Prostate gland (tissue), 2 donors: ENCODE measurements at places on chromosomes 11 and 22. TPM values are rescaled to one million over a fixed set of nuclear protein-coding genes. Genes with fewer than 3 reads are reported as not detected.
A peak's percentile ranks its signal among the peaks of the same experiment; 100 is the strongest.

Gene FAT3
- total RNA-seq, result 14.4 TPM

Gene C1QTNF4
- 2.1 TPM for total RNA-seq

- DNase-seq, result no peak
Observed at GRCh38 chr11:133999355-133999754, 42.6 kb upstream of the IGSF9B start.

DNA sequence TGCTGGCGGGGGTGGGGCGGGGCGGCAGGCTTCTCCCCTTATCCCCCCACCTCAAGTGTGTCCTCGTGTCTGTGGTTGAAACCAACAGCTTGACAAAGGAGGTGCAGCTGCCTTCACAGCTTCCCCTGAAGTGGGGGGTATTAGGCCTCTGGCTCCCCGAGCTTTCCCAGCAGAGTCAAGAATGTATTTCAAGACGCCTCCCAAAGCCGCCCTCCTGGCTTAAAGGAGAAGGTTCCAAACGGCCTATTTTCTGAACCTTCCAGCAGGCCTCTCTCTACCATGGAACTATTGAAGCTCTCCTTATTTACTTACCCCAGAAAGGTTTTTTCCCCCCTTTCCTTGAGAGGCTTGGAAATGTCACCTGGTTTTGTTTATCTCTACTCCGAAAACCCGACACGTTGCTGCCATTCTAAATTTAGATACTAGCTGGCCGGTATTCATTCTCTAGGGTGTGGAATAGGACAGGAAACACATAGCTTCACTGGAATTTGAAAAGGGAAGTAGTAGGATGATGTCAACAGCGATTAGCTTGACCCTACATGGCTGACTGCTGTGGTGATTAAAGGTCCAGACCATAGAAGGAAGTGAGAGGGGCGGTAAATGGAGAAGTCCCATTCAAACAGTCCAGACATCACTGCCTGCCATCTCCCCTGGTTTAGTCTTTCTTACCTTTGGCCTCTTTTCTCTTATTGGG, 671 bp upstream of the PICALM start:
- peak; percentile 11 for DNase-seq

DNA sequence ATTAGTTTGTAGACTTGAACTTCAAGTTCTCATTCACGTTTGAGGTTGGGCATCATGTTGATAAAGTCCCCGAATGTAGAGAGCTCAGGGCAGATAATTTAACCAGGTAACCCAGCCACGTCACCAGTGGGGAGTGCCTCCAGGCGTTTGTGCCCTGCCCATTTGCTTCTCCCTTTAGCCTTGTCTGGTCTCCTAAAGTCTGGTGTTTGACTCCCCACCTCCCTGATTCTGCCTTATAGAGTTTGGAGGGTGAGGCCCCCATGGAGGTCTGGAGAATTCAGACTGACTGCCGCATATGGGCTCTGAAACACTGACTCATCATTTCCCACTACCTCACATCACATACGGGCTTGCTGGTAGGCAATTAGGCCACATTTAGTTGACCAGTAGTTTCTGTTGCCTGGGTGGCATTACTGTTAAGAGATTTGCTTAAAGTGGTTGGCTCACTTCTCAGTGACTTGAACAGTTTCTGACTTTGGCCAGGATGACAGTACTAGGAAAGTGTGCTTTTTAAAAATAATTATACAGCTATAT, 99.3 kb upstream of the GAL start:
- DNase-seq, result no peak

Gene BTBD18
- total RNA-seq, result not detected

Gene PNPLA3
- total RNA-seq, result 0.28 TPM

Gene NLRP14
- 0.27 TPM for total RNA-seq

DNA sequence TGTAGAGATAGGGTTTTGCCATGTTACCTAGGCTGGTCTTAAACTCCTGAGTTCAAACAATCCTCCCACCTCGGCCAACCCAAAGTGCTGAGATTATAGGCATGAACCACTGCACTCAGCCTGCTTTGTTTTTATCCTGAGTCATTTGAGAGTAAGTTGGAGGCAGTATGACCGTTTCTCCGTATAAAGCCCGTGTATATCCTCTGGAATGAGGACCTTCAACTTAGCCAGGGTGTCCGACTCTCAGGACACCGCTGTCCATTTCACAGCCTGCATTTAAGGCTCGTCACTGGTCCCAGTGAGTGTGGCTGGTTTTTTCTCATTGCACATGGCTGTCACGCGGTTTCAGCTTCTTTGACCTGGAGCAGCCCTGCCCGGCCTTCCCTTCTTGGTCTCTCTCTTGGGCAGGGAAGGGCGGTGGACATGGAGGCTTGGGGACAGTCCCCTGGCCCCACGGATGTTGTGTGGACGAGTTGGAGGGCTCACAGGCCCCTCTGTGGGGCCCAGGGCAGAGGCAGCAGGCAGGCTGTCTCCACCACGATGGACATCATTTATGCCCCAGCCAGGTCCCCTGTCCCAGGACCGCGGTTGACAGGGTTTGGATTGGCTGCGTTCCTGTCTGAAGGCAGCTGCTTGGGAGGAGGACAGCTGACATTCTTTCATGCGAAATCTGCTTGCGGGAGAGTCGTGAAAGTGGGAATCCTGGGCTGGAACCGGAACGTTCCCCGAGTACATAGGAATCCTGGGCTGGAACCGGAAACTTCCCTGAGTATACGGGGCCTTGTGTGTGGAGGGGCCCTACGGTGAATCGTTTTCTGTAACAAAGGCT, 93.3 kb downstream of the KCNQ1 start:
- no peak for DNase-seq

Gene CHADL
- 19.0 TPM for total RNA-seq

- DNase-seq, result no peak
Observed at GRCh38 chr11:59573216-59573615, 42.4 kb downstream of the OSBP start.

- DNase-seq, result no peak
Observed at GRCh38 chr22:24389680-24390079, 37.7 kb upstream of the ADORA2A start.

GRCh38 chr11:5547982-5548381, 358 bp downstream of the OR52H1 start:
- DNase-seq, result no peak

GRCh38 chr11:112762707-112763090, 198.5 kb upstream of the NCAM1 start:
- no peak for DNase-seq

Gene MS4A12
- total RNA-seq, result not detected

Gene ST14
- 39.8 TPM for total RNA-seq
